Left ventricle myocardium superior (tissue), 1 donor: ENCODE measurements at places on chromosomes 1 and 21.

GRCh38 chr1:61011561-61012263, 70.6 kb upstream of the NFIA start:
- no peak for DNase-seq

DNA sequence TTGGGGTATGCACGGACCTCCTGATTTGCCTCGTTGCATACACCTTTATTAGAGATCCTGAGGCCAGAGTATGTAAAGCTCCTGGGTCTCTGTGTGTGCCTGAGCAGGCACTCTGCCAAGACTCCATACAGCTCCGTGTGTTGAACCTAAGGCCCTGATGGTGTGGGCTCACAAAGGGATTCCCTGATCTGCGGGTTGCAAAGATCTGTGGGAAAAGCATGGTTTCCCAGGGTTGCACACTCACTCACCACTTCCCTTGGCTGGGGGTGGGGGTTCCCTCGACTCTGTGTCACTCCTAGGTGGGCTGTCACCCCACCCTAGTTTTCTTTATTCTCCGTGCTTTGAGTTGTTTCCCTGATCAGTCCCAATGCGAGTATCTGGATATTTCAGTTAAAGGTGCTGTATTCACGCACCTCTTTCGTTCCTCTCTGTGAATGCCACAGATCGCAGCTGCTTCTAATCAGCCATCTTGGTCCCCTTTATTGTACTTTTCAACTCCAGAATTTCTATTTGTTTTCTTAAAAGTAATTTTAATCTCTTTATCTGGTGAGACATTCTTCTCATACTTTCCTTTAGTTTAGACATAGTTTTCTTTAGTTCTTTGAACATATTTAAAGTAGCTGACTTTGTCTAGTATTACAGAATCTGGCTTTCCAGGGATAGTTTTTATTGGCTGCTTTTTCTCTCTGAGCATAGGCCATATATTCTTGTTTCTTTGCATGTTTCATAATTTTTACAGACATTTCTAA, 39.0 kb upstream of the F3 start:
- DNase-seq = no peak

GRCh38 chr1:90809093-90809492, 92.0 kb upstream of the BARHL2 start:
- DNase-seq = no peak

DNA sequence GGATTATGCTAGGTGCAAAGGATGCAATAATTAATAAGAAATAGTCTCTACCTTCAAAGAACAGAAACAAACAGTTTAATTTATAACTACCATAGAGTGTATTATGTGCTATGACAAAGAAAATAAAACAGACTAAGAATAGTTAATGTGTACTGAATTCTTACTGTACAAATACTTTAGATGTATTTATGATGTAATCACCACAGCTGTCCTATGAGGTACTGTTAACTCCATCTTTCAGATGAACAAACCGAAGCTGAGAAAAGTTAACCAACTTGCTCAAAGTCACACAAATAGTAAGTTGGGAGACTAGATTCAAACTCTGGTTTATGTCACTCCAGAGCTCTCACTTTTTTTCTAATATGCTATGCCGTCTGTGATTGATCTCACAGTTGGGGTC, 77.0 kb upstream of the FGGY start:
- no peak for DNase-seq

DNA sequence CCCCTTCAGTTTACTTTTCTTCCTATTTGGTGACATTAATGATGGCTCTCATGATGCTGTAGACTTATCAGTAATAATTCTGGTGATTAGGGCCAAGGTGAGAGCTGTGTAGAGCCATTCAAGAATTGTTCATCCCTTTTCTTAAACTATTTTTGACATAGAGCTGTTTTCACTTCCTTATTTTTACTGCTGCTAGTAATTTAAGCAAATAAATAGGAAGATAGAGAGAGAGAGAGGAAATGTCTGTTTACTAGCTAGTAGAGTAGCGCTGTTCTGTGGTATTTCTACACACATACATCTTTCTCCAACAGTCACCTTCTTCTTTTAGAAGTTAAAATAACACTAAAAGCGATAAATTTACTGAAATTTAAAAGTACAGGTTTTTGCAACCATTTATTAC, 678.0 kb upstream of the ZP4 start:
- DNase-seq = no peak

DNA sequence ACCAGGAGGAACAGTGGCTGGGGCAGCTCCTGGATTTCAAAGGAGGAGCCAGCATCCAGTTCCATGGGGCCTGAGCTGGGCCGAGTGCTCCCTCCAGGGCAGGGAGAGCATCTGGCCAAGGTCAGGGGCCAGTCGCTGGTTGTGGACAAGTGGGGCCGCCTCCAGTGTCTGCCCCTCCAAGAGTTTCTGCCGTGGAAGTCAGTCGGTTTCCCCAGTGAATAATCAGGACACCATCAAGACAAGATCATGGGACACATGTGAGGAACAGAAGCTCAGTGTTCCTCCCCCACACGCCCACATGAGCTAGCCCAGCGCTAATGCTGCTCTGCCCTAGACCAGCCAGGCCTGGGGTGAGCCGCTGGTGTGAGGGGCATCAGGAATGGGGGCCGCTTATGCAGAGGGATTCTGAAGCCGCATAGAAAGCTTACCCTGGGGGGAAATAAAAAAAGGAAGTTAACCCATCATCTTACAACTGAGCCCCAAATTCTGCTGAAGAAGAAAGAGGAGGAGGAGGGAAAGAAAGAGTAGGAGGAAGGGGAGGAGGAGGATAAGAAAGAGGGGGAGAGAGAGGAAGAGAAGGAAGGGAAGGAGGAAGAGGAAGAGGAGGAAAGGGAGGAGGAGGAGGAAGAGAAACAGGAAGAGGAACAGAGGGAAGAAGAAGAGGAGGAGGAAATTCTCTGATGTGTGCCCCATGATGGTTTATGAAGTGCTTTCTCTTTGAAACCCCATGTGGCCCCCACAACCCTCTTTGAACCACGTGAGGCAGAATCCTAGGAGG, 198.4 kb downstream of the MATN1 start:
- DNase-seq = no peak

- no peak for DNase-seq
These were observed 33.5 kb downstream of the ZMYM1 start for GRCh38 chr1:35112668-35113067.

- DNase-seq = no peak
These were observed 3.7 kb downstream of the VANGL2 start for GRCh38 chr1:160404094-160404493.

DNA sequence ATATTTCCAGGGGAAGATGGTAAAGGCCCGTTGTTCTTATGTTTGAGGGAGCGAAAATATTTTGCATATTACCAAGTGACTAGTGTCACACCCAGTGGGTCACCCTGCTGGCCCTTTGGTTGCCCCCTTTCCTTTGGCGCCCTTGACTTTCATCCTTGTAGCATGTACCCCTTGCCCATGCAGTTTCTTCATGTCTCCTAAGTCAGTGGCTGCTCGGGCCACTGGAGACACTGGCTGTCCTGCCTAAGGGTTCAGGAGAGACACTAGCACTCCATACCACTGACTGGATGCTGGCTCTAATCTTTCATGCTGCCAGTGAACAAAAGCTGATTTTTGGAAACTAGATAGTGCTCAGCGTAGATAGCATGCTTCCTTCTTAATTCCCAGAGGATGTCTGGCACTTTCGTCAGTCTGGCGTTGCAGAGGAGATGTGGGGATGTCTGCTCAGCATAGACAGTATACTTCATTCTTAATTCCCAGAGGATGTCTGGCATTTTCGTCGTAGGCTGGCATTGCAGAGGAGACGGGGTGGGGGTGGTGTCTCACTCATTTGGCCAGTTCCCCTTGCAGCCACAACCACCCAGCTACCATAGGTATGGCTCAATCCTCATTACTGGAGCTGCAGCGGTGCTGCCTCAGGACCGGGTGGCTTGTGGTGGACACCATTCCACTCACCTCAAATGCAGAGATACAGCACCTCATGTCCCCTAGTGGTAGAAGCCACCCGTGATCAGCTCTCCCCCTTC, 770.9 kb upstream of the TPTE start:
- no peak for DNase-seq

GRCh38 chr1:230589951-230590350, 52.3 kb upstream of the COG2 start:
- DNase-seq = no peak

GRCh38 chr1:186633116-186633515, 47.1 kb downstream of the PTGS2 start:
- no peak for DNase-seq

- DNase-seq = no peak
These were observed 9.2 kb downstream of the CHTOP start for GRCh38 chr1:153643100-153643499.

DNA sequence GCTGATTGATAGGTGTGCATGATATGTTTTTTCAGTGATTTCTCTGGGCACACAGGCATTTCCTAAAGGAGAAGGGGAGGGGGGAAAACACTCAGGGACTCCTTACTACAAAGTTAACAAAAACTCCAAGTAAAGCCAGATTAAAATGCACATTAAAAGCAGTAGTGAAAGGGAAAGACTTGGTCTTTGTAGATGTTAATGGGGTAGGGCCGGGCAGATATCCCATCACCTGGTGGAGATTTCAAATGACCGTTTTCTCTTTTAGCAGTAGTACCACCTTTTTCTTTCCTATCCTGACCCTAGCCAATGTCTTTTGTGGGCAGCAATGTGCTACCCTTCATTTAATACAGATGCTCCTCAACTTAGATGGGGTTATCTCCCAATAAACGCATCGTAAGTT, 32.5 kb downstream of the RTCA start:
- no peak for DNase-seq

DNA sequence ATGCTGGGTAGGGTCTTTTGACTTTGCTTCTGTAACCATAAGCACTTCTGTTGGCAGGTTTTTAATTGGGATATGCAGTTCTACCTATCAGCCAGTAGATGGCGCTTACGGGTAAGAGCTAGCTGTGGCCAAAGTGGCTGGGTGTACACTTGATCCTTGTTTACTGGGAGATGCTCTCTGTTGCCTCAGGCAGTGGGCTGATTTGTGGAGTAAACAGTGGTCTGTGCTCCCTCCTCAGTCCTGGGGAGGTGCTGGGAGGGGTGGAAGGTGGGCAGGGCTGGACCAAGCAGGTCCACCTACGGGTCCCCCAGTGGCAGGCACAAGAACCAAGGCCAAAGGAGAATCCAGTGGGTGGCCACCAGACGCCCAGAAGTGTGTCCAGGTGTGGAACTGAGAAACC, 43.4 kb downstream of the RALGPS2 start:
- DNase-seq = no peak

DNA sequence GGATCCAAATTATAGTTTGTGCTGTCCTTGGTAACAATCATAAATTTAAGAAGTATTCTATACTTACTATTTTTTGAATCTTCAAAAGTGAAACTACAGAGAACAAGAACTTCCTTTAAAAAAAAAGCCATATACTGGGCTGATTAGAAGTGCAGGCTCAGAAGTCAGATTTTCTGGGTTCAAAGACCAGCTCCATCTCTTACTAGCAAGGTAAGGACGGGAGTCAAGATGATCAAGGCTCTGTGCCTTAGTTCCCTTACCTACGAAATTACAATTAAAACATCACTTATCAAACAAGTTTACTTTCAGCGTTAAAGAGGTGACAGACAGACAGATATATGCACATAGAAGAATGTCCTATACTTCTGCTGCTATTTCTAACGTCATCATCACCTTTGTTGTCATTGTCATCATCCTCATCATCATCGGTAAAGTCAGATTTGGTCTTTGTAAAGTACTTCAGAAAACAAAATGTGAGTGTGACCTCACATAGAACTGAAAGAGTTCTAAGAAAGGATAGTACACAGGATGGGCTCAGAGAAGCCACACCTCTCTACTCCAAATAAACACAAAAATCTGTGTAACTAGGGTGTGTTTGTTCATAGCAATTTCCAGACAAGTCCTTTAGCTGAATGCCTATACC, 178.7 kb downstream of the VAV3 start:
- DNase-seq = no peak

DNA sequence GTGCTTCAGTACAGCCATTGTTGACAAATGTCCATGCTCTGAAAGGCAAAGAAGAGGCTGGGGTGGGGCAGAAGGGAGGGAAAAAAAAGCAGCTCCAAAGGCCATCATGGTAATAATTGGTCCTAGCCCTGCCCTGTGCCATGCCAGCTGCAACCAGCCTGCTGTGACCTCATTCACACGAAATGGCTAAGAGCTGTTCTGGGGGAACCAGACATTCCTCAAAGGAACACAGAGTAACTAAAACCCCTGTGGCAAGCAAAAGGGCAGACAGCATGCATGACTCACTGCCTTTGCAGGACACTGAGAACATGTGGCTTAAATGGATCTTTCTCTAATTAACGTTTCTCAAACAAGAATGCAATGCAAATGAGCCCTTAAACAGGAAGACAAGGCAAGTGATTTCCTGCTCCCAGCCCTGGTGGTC, 42.3 kb downstream of the STYXL2 start:
- DNase-seq = no peak

DNA sequence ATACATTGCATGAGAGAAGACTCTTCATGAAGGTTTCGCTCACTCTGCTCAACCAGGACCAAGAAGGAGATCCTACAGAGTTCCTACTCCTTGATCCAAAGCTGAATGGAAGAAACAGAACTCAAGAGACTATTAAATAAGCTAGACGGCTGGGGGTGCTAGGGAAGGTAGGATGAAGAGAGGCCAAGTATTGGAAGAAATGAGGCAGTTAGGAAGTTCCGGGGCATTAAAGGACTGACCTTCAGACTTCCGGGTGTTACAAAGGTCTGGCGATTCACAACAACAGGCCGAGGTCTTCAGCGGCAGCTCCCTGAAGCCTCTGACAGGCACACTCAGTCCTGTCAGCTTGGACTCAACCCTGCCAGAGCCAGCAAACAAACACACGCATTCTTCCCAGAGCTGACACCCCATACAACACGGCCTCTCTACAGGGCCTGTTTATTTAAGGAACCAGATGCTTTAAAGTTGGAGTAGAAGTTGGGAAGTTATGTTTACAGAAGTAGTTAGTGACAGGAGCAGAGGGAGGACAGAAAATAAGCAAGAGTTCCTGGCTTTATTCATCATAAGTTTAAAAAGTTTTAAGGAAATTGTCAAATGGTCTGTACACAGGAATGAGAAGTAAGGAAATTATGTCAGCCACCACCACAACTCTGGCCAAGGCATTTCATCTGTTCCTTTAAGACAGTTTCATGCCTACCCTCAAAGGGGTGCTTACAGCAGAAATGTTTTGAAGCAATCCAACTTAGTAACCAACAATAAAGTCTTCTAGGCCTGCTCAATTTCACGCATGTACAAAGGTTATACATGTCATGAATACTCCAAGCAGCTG, 4.7 kb downstream of the SORT1 start:
- DNase-seq = peak; percentile 79

DNA sequence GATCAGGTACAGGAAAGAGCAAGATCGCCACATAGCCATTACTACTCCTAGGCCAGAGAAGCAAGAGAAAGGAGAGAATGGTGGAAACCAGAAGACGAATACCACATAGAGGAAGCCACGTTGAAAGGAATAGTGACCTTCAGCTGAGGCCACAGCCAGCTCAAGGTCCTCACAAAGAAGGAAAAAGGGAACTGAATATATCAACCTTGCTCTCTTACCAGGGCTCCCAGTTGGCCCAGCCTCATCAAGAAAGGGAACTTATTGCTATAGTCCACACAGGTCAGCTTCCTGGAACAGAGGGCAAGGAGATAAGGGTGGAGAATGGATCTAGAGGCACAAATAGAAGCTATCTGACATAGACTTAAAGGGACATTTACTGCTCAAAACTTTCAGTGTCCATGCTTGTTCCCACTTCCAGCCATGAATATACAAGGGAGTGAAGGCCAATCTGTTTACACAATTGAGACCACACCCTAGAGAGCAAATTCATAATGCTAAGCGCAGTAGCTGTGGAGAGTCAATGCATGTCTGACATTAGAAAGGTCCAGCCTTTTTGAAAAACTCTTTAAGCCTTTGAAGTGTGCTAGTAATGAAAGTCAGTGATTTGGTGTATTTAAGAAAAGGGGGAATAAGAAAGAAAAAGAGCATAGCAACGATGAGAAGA, 120.7 kb upstream of the ZC3H11B start:
- DNase-seq = no peak
